Caco-2 (cell line): ENCODE measurements at places on chromosomes 1 and 21. TPM values are rescaled to one million over a fixed set of nuclear protein-coding genes. Genes with fewer than 3 reads are reported as not detected.

- no peak for DNase-seq
These were observed 1.0 kb upstream of the CD84 start for GRCh38 chr1:160580221-160580812.

DNA sequence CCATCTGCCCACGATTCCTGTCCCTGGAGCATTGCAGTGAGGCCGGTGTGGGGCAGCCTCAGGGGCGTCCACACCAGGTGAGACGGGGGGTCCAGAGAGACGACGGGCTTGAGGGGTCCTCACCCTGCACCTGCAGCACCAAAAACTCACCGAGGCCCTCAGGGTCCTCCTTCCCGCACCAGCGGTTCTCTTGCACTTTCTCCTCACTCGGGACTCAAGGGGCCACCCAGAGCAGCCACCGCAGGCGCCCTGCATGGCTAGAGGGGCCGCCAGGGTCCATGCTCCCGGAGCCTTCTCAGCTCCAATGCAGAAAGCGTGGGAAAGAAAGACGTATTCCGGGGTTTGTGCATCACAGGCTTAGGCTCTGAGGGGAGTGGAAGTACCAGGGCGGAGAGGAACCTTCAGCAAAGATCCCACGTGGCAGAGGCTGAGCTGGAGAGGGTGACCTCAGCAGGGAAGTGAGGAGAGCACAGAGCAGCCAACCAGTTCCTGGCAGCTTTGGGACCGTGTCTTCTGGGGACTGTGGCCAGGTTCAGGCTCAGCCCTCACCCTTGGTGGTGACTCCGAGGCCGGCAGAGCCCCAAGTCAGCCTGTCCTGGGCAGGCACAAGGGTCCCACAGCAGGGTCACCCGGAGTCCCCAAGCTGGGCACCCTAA, 19.5 kb upstream of the COL6A2 start:
- no peak for DNase-seq

- peak; percentile 50 for DNase-seq
These were observed 750 bp downstream of the SYNJ1 start for GRCh38 chr21:32726839-32727686.

The RHBG gene
- total RNA-seq, result 4.6 and 6.5 TPM in 2 replicates

The MTHFR gene
- total RNA-seq, result 27.8 and 28.6 TPM in 2 replicates

DNA sequence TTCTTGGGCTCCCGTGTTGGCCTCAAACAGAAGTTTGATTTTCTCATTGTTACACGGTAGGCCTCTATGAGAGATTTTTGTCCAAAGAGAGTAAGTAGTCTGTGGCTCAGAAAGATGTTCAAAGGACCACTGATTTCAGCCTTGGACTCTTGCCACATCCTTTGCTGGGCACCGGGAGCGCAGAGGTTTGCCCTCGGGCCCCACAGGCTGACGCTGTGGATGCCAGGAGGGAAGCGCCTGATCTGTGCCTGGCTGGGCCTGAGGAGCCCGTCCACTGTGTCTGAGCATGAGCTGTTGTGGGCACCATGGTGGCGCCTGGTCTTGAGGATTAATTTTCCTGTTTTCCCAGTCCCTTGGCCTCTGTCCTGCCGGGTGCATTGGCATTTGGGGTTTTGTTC, 52.3 kb downstream of the PCNT start:
- no peak for DNase-seq

- no peak for DNase-seq
These were observed 3.0 kb upstream of the PADI3 start for GRCh38 chr1:17245816-17246325.

The USH2A gene
- 0.11 and 0.26 TPM in 2 replicates for total RNA-seq

The KANK4 gene
- total RNA-seq, result 18.9 and 21.5 TPM in 2 replicates

The CACNA1E gene
- total RNA-seq, result 0.32 and 0.45 TPM in 2 replicates

- DNase-seq, result no peak
These were observed 106.8 kb upstream of the CACHD1 start for GRCh38 chr1:64363111-64363510.

- DNase-seq, result no peak
These were observed 195.3 kb downstream of the BRINP2 start for GRCh38 chr1:177366091-177366490.

The FMOD gene
- total RNA-seq, result 32.6 and 36.3 TPM in 2 replicates

GRCh38 chr1:63618011-63618410, 24.8 kb downstream of the PGM1 start:
- DNase-seq, result no peak

DNA sequence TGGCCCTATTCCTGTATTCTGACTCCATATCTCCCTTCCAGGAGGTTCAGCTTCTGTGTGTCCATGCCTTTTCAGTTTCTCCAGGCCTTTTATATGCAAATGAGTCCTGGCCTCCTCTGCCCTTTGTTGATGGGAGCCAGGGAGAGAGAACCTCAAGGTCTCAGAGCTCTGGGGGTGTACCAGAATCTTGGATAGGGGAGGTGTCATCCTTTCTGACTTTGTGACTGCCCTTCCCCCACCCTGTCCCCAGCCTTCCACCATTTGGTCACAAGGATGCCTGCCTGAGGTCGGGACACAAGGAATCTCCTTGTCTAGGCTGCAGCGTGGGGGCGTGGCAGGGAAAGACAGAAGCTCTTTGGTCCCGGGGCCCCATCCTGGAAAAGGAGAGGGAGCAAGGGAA, 18.6 kb downstream of the LURAP1 start:
- DNase-seq, result peak; percentile 43

The FHL3 gene
- 11.8 and 11.9 TPM in 2 replicates for total RNA-seq

GRCh38 chr1:61450454-61450853, 274.5 kb downstream of the TM2D1 start:
- peak; percentile 72 for DNase-seq

The CLCA2 gene
- total RNA-seq, result 0.07 TPM in 1 of 2 replicates, not detected in the other

- no peak for DNase-seq
These were observed 55.9 kb downstream of the BCAR3 start for GRCh38 chr1:93625582-93626327.

- no peak for DNase-seq
These were observed 2.8 kb downstream of the ABCG1 start for GRCh38 chr21:42221581-42222345.

- DNase-seq, result no peak
These were observed 23.9 kb upstream of the SLAMF6 start for GRCh38 chr1:160546942-160547341.

DNA sequence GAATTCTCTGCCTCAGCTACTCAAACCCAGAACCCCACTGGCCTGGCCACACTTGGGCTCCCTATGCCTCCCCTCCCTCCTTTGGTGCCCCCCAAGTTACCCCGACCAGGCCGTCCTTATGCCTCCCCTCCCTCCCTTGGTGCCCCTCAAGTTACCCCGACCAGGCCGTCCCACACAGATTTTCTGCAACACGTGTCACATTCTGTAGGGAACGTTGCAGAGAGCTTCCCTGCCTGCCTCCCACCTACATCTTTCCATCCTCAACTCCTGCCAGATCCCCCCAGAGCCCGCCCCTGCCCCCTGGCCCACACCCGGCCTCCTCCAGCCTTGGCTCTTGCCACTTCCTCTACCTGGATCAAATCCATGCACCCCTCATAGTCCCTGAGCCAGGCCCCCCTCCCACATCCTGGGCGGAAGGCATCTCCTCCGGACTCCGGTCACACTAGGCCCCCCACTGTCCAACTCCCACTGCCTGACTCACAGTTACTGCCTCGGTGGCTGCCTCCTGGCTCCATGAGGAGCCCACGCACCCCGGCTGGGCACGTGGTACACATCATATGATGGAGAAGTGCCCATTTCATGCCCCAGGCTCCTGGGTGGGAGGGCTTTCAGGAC, 41.2 kb downstream of the KCNAB2 start:
- DNase-seq, result no peak

GRCh38 chr1:175538442-175538841, 205.0 kb downstream of the TNR start:
- no peak for DNase-seq

GRCh38 chr1:22835636-22836319, 125.1 kb downstream of the EPHB2 start:
- DNase-seq, result no peak

DNA sequence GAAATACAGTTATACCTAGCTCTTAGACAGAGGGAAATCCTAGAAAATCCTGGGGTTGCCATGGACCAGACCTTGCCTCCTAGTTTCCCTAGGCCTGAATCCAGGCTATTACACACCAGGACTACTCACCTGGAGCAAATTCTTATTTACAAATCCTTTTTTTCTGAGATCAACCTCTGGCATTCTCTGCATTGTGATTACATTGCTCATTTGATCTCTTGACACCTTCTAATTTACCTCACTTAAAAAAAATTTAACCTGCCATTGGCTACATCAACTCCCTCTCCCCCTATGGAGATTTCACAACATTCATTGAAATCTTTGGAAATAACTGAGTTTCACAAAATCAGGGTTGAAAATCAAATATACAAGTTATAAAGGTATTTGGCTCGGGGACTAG, 2.9 kb upstream of the C1orf105 start:
- no peak for DNase-seq

DNA sequence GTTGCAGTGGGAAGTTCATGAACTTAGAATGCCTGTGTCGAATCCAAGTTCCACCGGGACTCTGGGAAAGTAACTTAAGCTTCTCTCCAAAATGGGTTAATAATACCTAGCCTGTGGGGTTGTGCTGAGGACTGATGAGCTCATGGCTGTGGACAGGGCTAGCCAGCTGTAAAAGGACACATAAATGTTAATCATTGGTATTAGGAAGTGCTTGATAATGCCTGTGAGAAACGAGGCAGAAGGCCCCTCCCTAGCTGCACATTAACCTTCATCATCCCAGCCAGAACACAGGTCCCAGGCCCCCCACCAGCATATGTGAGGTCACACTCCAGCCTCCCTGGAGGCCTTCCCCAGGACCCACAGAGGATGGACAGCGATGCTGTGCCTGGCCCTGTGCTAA, 789 bp upstream of the GJB4 start:
- no peak for DNase-seq

GRCh38 chr1:23577056-23578004, 18.0 kb upstream of the ID3 start:
- DNase-seq, result no peak

GRCh38 chr1:54245501-54245900, 45.5 kb downstream of the MRPL37 start:
- DNase-seq, result no peak

The UBE2J2 gene
- total RNA-seq, result 57.2 and 62.7 TPM in 2 replicates

GRCh38 chr1:226656201-226656600, 82.9 kb downstream of the ITPKB start:
- no peak for DNase-seq

The SCNM1 gene
- total RNA-seq, result 52.1 and 53.6 TPM in 2 replicates

DNA sequence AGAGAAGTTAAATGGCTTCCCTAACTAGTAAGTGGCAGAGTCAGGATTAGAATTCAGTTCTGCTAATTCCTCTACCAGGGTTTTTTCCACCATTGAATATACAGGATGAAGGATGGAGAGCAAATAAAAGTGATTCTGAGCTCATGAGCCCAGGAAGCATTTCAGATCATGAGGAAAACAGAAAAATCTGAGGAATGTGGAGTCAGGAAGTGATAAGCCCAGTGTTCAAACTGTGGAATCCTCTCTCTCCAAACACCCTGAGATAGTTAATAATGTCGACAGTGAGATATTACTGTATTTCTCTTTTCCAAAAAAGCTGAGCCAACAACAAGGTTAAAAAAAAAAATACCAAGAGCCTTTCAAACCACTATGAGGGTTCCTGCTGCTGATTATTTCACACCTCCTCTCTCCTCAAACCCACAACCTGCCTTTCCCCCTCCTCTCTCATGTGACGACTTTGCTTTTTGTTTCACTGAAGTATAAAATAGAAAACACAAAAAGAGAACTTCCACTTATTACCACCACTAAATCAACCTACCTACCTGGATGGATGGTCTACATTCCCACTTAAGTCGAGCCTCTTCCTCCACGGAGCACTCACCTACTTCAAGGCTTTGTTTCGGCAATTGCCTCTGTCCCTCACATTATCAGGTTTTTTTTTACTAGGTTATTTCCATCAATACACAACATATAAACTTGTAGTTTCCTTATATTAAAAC, 8.9 kb downstream of the SLAMF1 start:
- DNase-seq, result no peak

- no peak for DNase-seq
These were observed 122.3 kb downstream of the DMRTB1 start for GRCh38 chr1:53581476-53581875.

The OR2L5 gene
- total RNA-seq, result not detected in 2 replicates

The TNNI3K gene
- total RNA-seq, result not detected in 2 replicates

GRCh38 chr1:88661951-88662699, 21.9 kb upstream of the PKN2 start:
- no peak for DNase-seq

DNA sequence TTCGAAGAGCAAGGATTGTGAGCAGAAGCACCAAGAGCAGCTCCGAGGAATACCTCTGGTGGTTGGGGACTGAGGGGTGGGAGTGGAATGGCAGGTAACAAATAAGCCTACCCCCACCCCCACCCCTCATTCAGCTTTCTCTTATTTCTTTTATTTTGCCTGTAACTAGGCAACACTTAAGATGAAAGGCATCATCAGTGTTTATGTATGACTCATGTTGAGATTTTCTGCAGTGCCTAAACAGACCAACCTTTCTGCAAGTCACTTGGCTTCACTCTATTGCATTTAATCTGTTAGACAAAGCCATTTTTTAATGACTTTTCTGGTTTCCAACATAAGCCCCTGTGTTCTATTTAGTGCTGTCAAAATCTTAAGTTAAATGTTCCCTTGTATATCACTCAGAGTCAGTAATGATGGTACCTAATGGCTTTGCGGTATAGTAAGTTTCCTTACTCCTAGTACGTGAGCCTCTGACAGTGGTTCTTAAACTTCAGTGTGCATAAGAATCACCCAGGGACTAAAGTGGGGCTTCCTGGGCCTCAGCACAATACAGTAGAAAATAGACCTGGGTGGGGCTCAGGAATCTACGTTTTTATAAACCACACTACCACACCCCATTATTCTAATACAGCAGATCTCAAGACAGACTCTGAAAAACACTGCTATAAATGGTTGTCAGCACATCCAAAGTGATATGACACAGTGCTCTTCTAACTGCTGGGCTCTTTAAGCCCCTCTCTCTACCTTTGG, 19.9 kb downstream of the CASQ2 start:
- no peak for DNase-seq

DNA sequence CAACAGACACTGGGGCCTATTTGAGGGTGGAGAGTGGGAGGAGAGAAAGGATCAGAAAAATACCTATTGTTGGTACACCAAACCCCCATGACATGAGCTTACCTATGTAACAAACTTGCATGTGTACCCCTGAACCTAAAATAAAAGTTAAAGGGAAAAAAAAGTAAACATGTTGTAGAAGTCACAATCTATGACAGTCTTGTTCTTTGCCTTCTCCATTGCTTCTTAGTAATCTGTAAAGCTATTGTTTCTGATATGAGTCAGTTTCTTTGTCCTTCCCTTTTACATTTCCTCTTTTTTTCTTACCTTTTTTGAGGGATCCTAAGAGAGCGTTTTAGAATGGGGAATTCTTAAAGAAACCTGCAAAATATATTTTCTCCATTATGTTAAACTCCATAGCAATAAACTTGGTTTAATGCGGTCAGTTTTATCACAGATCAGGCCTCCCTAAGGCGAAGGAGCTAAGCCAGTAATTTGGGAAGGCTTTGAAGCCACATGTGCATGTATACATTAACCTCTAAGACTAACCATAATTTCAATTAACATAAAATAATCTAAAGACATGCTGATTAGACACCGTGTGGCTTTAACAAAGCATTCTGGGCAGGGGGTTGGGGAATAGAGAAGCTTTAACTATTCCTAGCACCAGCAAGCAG, 77.8 kb upstream of the C1orf105 start:
- no peak for DNase-seq

The BARHL2 gene
- not detected in 2 replicates for total RNA-seq

The IFNLR1 gene
- total RNA-seq, result 5.4 and 6.1 TPM in 2 replicates

- DNase-seq, result peak; percentile 24
These were observed 9.3 kb downstream of the SLC19A1 start for GRCh38 chr21:45532826-45533360.

GRCh38 chr1:179058487-179059483, 23.1 kb upstream of the TOR3A start:
- no peak for DNase-seq

The MYBPH gene
- total RNA-seq, result 19.7 and 25.9 TPM in 2 replicates
